ENCODE measurements at places on chromosomes 7 and 10.

GRCh38 chr7:116591202-116592040 is 66.6 kb downstream of the CAV1 start:
- peak; percentile 40 for DNase-seq

GRCh38 chr10:123501148-123501547 is 165.0 kb upstream of the GPR26 start:
- no peak for DNase-seq

GRCh38 chr10:131975796-131976195 is 5.9 kb downstream of the BNIP3 start:
- DNase-seq = no peak

GRCh38 chr10:17074541-17074847 is 55.1 kb downstream of the CUBN start:
- DNase-seq = peak; percentile 84

- DNase-seq = no peak
Observed at GRCh38 chr7:78024591-78024990, 226.0 kb downstream of the PHTF2 start.

DNA sequence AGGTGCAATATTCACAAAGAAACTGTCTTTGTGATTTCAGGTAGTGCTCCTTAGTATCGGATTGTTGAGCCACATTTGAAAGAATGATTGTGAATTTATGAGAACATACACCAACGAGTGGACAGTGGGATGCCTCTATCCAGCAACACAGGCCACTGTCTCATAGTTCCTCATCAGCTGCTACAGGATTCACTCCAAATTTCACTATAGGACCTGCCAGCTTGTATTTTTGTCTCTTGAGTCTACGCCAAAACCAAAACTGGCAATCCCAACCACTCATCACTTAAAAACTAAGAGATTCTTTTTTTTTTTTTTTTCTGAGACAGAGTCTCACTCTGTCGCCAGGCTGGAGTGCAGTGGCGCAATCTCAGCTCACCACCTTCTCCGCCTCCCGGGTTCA is 964.5 kb downstream of the CNTNAP2 start:
- DNase-seq = no peak

DNA sequence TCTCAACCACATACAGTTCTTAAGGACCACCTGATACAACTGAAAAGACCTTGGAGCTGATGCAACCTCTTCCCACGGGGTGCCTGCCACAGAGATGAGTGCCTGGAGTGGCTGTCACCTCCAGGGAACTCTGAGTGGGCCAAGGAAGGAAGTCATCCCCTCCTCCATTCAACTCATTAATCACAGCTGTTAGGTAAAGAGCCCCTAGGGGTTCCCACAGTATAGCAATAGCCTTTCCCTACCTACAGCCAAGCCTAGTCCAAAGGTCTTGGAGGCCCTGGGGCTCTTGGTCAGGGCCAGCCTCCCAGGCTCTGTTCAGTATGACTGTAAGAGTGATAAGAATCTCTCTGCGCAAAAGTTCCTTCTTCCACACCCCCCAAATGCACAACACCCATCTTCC is 70.4 kb upstream of the NFE2L3 start:
- no peak for DNase-seq

- peak; percentile 66 for DNase-seq
Observed at GRCh38 chr10:50407076-50407801, 155.9 kb upstream of the ASAH2 start.

DNA sequence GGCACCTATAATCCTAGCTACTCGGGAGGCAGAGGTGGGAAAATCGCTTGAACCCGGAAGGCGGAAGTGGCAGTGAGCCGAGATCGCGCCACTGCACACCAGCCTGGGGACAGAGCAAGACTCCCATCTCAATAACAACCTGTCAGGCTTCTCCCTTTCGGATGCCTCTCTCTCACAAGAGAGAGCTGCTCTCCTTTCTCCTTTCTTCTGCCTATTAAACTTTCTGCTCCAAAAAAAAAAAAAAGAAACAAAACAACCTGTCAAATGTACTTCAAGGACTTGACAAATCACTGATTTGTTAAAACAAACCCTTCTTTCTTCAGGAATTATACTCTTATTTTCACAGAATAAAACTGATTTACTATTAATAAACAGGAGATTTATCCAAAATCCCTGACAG is 3.6 kb downstream of the PSAP start:
- DNase-seq = no peak

DNA sequence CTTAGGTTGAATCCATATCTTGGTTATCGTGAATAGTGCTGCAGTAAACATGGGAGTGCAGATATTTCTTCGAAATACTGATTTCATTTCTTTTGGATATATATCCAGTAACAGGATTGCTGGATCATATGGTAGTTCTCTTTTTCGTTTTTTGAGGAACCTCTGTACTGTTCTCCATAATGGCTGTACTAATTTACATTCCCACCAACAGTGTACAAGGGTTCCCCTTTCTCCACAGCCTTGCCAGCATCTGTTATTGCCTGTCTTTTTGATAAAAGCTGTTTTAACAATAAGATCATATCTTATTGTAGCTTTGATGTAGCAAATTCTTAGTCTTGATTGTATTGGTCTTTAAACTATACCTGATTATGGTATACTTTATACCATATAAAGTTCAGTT is 45.3 kb downstream of the ZNRF2 start:
- DNase-seq = no peak

DNA sequence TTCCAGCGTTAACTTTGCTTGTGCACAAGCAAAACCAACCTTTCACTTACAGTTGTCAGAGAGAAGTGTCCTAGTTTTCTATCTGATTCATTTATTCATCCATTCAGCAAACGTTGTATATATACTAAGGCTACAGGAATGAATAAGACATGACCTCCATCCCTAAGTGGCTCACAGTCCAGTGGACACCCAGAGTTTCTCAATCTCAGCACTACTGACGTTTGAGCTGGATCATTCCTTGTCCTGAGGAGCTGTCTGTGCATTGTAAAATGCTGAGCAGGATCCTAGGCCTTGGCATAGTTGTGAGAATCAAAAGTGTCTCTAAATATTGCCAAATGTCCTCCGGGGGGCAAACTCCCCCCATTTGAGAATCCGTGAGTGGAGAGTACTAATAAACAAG is 166.7 kb upstream of the PRKCQ start:
- no peak for DNase-seq

- no peak for DNase-seq
Observed at GRCh38 chr7:5423306-5423975, at the start of gene TNRC18. TNRC18 (minus strand) TSS chr7:5423834; CDS start chr7:5421246, 2,588 bp downstream.

DNA sequence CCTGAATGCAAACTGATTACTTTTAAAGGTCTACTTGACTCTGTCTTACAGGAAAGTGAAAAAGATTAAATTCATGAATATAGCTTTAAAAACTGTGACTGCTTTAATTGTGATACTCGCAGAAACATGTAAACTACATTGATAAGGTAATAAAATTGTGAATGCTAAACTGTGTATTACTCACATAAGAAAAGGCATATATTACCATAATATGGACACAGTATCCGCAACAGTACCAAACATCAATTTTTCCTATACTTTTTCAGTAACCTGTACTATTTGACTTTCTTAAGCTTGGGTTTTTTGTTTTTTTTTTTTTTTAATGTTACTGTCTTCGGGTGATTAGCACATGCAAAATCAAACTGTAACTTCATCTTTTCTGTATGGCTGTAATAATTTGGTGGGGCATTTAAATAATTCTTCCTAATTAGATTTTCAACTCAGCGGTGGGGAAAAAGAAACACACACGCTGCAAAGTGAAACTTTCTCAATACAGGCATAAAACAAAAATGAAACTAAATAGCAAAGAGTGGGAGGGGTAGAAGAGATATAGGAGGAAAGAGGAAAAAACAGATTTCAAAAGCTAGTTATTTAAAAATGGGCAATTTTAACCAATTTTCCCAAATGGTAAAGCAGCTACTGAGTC is 23.2 kb downstream of the NT5C3A start:
- DNase-seq = no peak

DNA sequence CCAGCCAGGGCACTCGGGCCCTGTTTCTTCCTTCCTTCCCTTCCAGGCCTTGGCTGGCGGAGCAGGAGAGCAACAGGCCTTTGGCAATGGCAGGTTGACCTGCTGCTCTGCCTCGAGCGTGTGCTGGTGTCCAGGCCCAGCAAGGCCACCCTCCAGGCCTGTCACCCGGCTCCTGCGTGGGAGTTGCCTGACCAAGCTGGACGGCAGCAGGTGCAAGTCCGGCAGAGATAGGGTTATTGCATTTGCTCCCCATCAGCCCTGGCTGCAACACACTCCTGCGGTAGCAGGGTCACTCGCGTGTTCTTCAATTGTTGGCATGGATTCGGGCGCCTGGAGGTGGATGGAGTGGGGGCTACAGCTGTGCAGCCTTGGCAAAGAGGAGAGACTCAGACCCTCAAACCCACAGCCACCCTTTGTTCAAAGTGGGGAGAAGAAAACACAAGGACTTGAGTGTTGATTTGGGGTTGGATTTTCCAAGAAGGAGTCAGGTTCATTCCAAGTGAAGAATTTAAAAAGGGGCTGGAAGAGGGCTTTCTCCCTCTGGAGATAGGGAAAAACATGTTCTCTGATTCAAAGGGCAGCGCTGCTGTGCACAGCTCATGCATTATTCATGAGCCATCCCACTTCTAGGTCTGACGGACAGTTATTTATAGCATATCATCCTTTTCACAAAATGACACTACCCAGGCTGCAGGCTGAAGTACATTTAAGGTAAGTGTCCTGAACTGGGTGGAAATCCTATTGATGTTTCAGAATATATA is 64.2 kb upstream of the PITRM1 start:
- DNase-seq = peak; percentile 16

DNA sequence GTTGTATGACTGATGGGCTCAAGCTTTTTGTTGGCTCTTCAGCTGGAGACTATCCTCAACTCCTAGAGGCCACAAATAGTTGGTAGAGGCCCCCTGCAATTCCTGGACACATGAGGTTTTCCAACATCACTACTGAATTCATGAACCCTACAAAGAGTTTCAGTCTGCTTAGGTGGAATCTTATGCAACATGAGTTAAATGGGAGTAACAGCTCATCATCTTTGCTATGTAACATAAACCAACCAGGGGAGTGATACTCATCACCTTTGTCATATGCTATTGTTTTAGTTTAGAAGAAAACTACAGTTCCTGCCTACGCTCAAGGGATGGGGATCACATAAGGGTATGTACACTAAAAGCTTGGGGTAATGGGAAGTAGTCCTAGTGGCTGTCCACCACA is 729.4 kb downstream of the SORCS1 start:
- DNase-seq = no peak

- DNase-seq = peak; percentile 77
Observed at GRCh38 chr7:6172224-6172909, 100.1 kb downstream of the CYTH3 start.

DNA sequence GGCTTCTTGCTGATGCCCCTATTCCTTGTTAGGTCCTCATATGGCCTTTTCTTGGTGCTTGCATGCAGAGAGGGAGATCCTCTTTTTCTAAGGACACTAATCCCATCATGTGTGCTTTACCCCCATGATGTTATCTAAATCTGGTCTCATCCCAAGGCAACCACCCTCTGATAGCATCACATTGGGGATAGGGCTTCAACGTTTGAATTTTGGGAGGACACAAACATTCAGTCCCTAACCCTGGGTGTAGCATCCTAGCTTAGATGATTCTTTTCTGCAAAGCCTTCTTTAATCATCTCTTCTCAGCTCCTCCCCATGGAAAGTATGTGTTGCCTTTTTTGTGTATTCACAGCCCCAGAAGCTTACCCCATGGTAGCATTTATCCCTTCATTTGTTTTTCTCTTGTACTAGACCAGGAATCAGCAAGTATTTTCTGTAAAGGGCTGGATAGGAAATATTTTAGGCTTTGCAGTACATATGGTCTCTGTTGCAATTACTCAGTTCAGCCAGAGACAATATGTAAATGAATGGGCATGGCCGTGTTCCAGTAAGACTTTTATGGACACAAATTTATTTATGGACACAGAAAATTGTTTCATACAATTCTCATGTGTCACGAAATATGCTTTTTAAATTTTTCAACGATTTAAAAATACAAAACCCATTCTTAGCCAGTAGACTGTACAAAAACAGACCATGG is 101.5 kb upstream of the CSTF2T start:
- no peak for DNase-seq

Data from kidney tubule cell (primary cell).